ENCODE measurements at places on chromosomes 6 and 20.

DNA sequence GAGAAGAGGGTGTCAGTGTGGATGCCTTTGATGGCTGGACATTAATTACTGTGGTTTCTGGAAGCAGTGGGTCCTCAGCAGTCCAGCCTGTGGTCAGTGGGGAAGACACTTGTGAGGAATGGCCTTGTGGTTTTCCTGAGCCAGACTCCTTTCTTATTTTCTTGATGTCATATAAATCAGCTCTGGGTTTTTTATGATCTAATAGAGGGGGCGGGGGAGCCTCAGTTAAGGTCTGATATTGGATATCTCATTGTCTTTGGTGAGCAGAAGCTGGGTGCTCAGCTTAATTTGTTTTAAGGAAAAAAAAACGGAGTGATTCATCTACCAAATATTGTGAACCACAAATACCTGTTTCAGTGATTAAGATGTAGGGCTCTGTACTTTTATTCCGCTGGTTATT is 62.1 kb downstream of the OTOR start:
- DNase-seq = no peak

- DNase-seq = no peak
Observed at GRCh38 chr20:8540466-8540865, 408.4 kb downstream of the PLCB1 start.

GRCh38 chr20:46798430-46798829 is 89.0 kb downstream of the SLC2A10 start:
- no peak for DNase-seq

- no peak for DNase-seq
Observed at GRCh38 chr20:23140991-23141390, 54.9 kb upstream of the CD93 start.

- DNase-seq = peak; percentile 43
Observed at GRCh38 chr20:43925215-43925614, 10.6 kb downstream of the TOX2 start.

DNA sequence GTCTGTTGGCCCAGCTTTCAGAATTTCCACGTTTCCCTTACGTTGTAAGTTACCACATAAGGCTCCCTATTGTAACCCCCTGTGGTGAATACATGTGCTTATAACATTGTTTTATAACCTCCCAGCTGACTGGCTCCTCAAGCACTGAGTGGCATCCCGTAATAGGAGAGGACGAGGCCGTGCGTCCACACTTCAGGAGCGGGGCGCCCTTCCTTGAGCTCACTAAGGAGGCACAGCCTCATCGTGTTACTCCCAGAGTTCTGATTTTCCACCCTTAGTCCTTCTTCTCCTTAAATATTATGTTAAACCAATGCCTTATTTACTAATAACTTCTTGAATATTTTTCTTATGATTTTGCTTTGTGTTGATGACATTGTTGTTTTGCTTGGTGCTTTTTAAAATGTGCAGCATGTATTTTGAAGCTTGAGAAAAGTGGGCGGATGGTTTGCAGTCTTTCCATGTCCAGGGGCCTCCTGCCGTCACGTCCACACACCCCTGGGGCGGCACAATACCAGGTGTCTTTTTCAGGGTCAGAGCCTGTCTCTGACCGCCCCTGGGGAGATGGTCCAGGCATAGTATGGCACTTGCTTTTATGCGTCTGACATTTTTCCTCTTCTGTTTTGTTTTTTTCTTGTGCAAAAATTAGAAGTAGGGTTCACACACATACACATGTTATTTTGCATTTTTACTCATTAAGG is 181.8 kb downstream of the DLL1 start:
- no peak for DNase-seq

GRCh38 chr6:158387036-158387435 is 74.8 kb downstream of the TULP4 start:
- no peak for DNase-seq

DNA sequence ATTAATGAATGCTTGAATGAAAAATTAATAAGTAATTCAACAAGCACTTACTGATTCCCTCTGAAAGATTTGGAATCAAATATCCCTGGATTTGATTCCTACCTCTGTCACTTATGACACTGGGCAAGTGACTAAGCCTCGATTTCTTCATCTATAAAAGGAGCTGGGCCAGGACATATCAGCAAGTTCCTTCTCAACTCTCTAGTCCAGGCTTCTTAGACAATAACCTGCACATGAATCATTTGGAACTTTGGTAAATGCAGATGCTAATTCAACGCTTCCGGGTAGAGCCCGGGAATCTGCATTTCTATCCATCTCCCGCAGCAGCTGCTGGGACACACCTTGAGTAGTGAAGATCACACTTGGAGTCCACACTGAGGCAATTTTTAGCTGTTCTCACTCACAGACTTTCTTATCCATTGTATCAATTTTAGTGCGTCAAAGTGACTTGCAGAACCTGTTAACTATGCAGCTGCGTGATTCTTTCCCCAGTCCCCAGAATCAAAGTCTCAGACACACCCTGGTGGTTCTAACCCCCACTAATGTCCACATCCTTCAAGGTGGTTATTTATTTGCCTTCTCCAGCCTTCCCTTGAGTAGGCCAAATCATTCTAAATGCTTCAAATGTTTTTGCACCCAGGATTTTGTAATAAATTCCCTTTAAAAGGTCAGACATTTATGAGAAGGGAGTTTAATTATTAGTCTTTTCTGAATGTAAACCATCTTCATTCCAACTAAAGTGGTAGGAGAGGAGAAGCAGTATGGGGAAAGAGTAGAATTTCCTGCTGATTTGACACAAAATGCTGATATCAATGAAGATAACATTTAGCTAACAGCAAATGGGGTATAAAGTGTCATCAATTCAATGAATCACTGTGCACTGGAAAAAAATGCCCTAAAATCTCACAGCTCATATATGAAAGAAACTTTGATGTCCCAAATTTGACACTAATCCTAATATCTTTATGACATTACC is 26.0 kb upstream of the CCND3 start:
- DNase-seq = no peak

GRCh38 chr6:99603421-99604165 is 3.0 kb upstream of the PRDM13 start:
- no peak for DNase-seq

GRCh38 chr20:20201639-20202038 is 149.3 kb downstream of the CFAP61 start:
- no peak for DNase-seq

DNA sequence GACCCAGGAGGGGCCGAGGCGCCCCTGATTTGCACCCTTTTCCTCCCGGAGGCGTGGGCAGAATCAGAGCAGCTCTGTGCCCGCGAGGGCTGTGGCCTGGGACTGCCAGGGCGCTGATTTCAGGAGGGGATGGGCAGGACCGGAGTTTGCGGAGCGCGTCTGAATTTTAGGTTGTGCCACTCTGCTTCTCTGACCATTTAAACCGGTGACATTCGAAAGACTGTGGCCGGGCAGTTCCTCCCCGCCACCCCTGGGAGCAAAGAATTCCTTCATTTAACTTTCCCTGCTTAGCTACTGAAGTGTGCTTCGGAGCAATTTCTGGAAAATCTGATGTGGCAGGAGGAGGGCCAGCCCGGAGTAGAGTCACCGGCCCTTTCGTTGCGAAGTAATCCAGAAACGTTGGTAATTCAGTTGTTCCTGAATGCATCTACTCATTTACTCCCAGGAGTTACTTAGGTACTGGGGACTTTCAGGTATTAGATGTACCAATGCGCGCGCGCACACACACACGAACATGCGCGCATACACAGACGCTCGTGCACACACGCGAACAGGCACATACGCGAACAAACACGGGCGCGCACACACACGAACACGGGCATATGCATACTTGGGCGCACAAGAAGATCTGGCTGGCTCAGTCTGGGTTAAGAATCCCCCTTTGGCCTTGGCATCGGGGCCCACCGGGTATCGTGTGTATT is 568 bp downstream of the CCDC170 start:
- DNase-seq = no peak

GRCh38 chr6:12548526-12548925 is 168.0 kb upstream of the PHACTR1 start:
- no peak for DNase-seq

- DNase-seq = no peak
Observed at GRCh38 chr6:39428816-39429215, 106.3 kb upstream of the KCNK16 start.

- no peak for DNase-seq
Observed at GRCh38 chr20:44398335-44398734, 42.8 kb downstream of the HNF4A start.

- DNase-seq = peak; percentile 64
Observed at GRCh38 chr6:31400467-31401289, 2.7 kb upstream of the MICA start.

GRCh38 chr6:162068340-162068739 is 659.2 kb downstream of the PRKN start:
- DNase-seq = no peak

DNA sequence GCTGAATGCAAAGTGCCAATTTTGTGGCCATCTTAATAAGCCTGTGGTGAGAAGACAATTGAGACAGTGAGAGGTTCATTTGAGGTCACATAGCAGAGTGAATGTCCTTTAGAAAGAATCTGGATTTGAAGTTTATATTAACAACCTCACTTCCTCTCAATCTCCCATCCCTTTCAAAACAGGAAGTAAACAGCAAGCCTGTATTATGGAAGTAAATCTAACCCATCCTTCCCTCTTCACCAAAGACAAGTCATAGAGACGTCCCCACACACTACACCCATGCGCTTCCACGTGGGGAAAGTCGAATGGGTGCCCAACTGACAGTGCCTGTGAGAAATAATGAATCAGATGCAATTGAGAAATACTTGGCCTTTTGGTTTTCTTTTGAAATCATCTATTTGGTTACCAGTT is 28.8 kb upstream of the CCND3 start:
- DNase-seq = no peak

DNA sequence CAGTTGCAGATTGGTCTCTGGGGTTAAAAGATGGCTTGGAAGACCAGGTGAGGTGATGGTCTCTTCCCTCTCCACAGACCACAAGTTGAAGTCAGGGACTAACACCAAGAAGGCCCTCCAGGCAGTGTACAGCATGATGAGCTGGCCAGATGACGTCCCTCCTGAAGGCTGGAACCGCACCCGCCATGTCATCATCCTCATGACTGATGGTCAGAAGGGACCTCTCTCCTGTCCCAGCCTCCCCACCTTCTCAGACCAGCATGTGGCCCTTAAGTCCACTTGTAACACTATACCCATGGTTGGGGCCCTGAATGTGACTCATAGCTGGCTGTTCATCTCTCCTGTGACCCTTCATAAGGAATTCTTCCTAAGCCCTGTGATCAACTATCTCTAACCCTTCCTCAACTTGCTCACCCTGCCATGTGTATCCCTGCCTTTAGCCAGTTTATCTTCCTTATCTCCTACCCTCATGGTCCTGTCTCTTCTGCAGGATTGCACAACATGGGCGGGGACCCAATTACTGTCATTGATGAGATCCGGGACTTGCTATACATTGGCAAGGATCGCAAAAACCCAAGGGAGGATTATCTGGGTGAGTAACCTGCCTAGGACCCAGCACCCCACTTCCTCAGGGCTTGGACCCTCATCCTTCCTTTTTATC is 3.0 kb downstream of the CFB start:
- DNase-seq = no peak

GRCh38 chr6:111105578-111105977 is 18.3 kb downstream of the SLC16A10 start:
- no peak for DNase-seq

- no peak for DNase-seq
Observed at GRCh38 chr20:19008497-19008896, 194.9 kb downstream of the SCP2D1 start.

DNA sequence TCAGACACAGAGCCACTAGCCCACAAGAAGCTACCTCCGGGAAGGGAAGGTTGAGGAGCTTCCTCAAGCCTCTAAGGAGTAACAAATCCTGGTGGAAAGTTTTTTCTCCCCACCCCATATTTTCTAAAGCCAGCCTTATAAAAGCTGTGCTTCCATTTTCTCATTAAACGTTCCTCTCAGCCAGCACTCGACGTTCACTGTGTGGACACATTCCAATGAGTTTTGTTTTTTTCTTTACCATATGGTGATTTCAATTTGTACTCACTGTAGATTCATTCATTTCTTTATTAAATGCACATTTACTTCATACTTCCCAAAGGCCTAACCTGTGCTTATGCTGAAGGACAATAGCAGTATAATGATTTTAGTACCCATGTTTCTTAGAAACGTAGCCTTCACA is 194.4 kb upstream of the FLRT3 start:
- DNase-seq = no peak

DNA sequence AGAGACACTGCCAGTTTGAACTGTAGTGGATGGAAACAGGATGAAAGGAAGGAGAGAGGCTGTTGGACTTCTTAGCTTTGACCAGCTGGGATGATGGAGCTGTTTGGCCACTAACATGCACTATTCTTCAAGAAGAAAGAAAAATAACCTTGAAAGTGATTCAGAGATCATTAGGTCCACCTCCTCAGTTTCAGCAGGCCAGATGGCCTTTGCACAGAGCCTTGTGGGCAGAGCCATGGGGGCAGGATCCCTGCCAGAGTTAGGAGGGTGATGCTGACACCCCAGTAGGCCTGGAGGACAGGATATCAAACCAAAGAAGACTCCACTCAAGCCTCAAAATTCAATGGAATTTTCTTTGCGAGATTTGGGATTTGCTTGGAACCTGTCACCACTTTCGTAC is 74.5 kb upstream of the TMEM181 start:
- no peak for DNase-seq

GRCh38 chr6:145051661-145052060 is 683.7 kb downstream of the EPM2A start:
- DNase-seq = no peak

DNA sequence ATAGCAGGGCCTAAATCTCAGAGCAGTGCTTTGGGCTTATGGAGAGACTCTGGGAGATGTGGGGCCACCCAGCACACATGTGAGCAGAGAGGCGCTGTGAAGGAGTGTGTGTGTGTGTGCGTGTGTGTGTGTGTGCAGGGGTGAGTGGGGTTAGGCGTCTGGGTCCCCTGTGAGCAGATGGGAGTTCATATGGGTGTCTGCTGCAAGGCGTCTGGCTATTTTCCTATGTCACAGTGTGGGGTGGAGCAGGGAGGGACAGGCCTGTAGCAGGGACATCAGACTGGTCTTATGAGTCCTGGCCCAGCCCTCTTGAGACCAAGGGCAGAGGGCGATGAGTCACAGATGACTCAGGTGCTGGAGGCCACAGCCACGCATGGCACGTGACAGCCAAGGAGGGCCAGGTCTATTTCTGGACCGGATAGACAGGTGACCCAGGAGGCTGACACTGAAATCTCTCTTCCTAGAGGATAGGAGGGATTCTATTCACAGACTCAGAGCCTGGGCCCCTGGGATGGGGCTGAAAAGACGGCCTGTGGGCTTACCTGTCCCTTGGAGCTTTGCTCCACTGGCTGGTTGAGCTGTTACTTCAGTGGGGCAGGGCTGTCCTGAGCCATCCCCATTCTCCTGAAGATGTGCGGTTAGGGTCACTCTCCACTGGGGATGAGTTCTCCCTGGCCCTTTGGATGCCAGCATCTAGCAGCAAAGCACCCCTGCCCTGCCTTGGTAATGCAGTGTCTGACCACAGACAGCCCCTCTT is 28.9 kb downstream of the VEGFA start:
- no peak for DNase-seq

DNA sequence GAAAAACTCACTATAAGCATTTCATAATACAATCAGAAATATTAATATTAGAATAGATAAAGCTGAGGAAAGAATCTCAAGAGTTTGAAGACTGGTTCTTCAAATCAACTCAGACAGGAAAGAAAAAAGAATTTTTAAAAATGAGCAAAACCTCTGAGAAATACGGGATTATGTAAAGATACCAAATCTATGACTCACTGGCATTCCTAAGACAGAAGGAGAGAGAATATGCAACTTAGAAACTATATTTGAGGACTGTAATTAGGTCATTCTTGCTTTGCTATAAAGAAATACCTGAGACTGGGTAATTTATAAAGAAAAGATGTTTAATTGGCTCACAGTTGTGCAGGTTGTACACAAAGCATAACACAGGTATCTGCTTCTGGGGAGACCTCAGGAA is 665.1 kb downstream of the RNF144B start:
- no peak for DNase-seq

Data from stimulated activated naive CD4-positive, alpha-beta T cell (primary cell).